ENCODE measurements at places on chromosomes 2 and 18.
A peak's percentile ranks its signal among the peaks of the same experiment; 100 is the strongest.

DNA sequence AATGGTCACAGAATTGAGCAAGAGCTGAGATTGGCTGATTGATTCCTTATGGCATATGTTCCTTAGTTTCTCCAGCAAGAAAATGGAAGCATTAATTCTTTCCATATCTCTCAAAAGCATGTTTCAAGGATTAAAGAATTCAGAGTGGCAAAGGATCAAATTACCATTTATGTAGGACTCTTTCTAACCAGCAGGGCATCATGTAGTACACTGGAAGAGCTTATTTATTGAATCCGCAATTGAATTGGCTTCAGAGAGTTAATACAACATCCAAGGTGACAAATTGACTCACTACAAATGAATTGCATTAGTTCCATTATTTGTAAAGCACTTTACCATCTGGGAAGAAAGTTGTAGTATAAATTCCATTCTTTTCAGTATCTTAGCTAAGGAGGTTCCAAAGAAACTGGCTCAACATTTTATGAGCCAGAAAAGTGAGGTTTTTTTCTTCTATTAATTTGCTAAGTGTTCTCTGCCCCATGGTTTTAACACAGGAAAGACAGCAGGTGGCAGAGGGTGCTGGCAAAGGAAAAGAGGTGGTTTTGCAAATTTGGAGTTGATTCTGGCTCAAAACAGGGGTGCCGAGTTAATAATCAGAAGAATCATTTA is 409.9 kb downstream of the MTX2 start:
- DNase-seq: no peak

DNA sequence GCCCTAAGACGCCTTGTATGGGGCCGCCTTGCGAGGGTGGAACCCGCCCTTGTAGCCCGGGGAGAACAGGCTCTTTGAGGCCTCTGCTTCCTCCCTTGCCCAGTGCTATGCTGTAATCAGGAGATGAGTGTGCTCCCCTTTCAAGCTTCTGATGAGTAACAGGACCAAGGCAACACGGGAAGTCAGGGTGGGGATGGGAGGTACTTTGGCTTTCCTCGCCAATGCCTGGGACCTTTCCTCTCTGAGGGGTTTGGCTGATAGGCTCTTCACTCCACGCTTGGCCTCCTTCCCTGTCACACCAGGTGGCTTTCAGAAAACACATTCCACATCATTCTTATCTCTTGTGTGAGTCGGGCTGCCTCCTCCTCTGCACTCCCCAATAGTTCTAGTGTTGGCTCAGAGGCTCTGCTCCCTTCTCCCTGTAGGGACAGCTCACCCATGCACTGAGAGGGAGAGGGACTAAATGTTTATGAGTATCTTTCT is 223.7 kb upstream of the TRIB2 start:
- DNase-seq: no peak

- DNase-seq: no peak
Measured at GRCh38 chr18:58097121-58097906, 53.3 kb downstream of the NEDD4L start.

GRCh38 chr2:46229134-46230063 is 67.8 kb upstream of the EPAS1 start:
- DNase-seq: no peak

GRCh38 chr2:227460070-227460485 is 11.9 kb upstream of the AGFG1 start:
- peak; percentile 80 for DNase-seq

DNA sequence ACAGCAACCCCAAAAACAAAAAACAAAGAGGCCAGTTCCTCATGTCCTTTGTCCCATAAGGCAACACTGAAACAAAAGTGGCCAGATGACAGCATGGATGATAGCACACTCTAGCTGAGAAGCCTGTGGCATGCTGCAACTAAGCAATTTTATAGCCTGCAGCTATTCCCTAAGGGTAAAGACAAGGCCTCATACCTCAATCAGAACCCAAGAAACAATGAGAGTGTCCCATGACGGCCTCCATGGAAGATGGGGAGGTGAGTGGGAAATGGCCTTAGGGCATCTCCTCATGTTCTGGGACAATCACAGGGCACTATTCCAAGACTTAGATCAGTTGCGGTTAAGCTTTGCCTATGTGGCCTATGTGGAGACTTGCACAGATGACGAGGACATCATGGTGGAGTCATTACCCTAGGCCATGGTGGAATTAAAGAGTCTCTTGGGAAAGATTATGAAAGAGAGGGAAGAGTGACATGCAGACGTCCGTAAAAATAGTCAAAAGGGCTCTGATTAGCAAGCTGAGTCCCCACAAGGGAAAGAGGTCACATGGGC is 103.1 kb downstream of the INO80D start:
- DNase-seq: no peak

- DNase-seq: no peak
Measured at GRCh38 chr2:20552847-20553246, 98.1 kb downstream of the HS1BP3 start.

- DNase-seq: no peak
Measured at GRCh38 chr18:12783524-12783923, 80.7 kb downstream of the PSMG2 start.

GRCh38 chr2:144452169-144452988 is 67.5 kb downstream of the ZEB2 start:
- no peak for DNase-seq

GRCh38 chr2:15263976-15264685 is 297.0 kb downstream of the NBAS start:
- no peak for DNase-seq

DNA sequence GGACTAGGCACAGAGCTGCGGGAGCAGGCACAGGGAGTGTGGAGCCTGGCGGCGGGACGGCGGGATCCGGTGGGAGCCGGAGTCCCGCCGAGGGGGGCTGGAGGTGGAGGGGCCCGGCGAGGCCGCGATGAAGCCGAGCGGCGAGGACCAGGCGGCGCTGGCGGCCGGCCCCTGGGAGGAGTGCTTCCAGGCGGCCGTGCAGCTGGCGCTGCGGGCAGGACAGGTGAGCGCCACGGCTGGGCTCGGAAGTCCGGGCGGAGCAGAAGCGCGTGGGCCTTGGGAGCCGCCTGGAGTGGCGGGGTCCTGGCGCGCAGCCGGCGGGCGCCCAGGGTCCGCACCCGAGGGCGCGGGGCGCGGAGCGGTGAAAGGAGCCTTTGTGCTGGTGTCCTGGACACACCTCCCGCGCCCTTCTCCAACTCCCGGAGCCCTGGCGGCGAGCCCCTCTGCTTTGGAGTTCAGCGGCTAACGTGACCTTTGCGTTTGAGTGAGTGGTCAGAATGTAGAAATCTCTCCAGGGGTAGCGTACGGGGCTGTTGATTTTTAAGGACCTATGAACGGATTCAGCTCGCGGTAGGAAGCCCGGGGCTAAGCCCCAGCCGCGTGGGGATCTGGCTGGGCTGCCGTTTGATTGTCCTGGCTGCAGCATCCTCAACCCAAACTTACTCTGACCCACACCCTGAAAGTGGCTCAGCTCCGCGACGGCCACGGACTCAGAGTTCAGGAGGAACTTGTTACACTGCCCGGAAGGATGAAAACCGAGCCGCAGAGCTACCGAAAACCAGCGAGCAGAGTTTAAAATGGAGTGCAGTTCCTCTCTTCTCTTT is 448 bp downstream of the IMPA2 start:
- no peak for DNase-seq

DNA sequence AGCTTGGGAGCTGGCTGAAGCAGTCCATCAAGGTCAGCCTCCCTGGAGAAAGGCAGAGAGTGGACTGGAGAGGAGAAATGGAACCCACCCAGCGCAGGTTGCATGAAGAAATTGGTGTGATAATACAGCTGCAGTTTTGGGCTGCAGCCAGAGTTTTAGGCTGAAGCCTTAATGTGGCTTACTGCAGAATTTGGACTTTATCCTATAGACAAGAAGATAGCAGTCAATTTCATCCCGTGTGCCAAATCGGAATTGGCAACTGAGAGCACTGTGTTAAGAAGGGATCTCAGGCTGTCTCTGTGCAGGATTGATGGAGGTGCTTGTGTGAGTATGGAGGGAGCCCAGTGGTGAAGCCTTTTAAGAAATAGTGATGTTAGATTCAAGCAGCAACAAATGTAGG is 7.5 kb downstream of the SGPP2 start:
- no peak for DNase-seq

DNA sequence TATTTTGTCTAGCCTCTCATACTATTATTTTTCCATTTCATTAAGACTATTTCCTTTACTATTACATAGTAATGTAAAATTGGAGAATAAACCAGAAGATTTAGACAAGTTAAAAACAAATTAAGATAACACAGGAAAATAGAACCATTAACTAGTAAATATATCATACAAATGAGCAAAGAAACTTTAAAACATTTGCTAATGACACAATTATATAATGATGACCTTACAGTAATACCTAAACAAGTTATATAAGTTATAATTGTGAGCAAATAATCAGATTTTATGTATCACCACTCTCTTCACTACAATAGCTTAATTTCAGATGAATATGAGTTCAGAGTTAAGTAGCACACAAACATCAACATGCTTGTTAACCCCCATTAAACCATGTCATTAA is 72.6 kb upstream of the GRB14 start:
- no peak for DNase-seq

DNA sequence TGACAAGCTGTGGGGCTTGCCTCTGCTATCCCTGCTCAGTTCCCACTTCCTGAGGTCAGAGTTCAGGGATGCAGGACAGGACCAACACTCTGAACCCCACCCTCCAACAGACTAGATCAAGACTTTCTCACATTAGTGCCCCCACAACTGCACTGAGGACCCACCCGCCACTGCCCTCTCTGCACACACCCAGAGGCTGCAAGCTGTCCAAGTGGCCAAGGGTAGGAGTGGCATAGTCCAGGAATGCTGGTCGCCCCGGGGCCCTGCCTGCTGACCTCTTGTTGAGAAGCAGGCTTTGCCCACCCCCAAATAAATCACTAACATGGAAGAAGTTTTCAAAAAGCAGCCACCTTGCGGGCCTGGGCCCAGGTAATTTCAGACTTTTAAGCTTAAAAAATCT is 5.5 kb upstream of the KIF1A start:
- no peak for DNase-seq

- DNase-seq: no peak
Measured at GRCh38 chr2:7819850-7820249, 862.0 kb upstream of the ID2 start.

DNA sequence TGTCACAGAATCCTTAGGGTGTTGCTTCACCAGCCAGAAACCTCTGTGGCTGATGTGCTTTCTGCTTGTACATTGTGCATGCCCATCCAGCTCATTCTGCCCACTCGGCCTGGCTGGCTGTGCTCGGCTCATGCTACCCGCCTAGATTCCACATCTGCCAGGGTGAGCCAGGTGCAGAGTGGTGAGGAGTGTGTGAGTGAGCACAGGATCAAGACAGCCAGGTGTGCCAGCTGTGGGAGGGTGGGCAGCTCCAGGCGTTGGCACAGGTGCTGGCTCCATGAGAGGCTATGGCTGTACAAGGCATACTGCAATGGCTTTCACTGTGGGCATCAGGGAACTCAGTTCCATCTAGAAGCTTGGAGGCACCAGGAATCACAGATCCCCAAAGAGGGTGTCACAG is 1321.8 kb upstream of the CRIM1 start:
- DNase-seq: no peak

DNA sequence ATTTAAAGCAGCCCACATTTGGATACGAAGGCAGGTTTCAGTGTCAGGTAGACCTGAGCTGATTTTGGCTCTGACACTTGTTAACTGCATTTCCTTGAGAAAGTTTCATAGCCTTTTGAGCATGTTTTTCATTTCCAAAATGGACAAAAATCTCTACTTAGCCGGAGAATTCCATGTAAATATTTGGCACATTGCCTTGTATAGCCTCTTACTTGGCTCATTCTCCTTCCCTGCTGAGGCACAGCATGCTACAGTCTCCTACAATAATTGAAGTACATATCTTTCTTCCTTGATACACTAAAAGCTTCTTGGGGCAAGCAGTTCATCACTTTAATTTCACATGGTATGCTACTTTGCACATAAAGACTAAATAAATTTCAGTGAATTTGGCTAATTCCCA is 772.2 kb upstream of the CHAC2 start:
- DNase-seq: no peak

GRCh38 chr2:140639628-140640027 is 1491.2 kb downstream of the LRP1B start:
- DNase-seq: no peak

- no peak for DNase-seq
Measured at GRCh38 chr2:113089916-113090315, 22.1 kb downstream of the IL1F10 start.

GRCh38 chr2:73970850-73971471 is 13.7 kb upstream of the TET3 start:
- peak; percentile 40 for DNase-seq

DNA sequence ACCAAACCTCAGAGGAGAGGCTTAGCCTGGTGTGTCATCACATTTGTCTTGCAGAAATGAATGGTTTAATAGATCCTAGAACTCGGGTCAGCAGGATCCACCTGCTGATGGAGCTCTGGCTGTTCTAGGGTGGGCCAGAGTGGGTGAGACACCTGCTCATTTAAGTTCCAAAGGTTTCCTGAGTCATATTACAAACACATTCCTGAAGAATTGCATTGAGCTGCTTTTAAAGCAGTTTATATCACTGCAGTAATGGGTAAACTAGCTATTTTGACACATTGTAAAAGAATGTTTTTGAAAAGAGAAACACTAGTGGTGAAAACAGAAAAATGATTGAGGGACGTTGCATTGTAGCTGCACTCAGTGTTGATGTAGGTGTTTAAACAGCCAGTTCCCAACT is 175.3 kb upstream of the TCF4 start:
- no peak for DNase-seq

- no peak for DNase-seq
Measured at GRCh38 chr2:105741174-105741573, 3.5 kb upstream of the NCK2 start.

DNA sequence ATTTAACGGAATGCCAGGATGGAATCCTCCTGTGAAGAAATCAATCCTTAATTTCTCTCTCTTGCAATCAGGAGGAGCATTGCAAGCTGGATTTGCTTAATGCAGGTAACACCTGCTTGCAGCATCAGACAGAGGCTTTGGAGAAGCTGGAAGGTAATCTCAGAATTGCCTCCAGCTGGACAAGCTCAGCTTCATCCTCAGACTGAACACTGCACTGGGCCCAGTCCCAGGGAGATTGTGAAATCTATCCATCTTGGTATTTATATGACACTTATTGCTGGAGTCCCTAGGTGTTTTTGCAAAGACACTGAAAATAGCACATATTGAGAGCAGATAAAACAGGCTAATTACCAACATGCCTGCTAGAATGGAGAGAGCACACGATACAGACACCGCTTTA is 179.4 kb upstream of the SESTD1 start:
- DNase-seq: no peak

GRCh38 chr18:76490033-76490432 is 5.0 kb downstream of the ZNF516 start:
- DNase-seq: no peak

GRCh38 chr18:79798346-79798998 is 734 bp downstream of the KCNG2 start:
- no peak for DNase-seq

Measured in stimulated activated CD8-positive, alpha-beta memory T cell treated with anti-CD3 and anti-CD28 coated beads, Interleukin-15, amount 100 ng/mL, for 48 hours (primary cell).